ENCODE measurements at places on chromosomes 16 and 17.

DNA sequence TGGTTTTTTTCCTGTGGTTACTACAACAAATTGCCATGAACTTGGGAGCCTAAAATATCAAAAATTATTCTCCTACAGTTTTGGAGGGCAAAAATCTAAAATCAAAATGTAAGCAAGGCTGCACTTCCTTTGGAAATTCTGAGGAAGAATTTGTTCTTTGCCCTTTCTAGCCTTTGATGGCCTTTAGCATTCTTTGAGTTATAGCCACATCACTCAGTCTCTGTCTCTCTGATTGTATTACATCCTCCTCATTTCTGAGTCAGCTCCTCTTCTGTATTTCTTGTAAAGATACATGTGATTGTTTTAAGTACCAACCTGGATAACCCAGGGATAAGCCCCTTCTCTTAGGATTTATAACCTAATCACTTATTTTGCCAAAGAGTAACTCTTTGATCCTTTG lies 282.0 kb downstream of the BCAS3 start:
- no peak for DNase-seq

- DNase-seq = no peak
These were observed 101.2 kb downstream of the ZNF423 start for GRCh38 chr16:49754495-49755312.

GRCh38 chr16:59459806-59460205 lies 725.7 kb upstream of the GOT2 start:
- DNase-seq = no peak

DNA sequence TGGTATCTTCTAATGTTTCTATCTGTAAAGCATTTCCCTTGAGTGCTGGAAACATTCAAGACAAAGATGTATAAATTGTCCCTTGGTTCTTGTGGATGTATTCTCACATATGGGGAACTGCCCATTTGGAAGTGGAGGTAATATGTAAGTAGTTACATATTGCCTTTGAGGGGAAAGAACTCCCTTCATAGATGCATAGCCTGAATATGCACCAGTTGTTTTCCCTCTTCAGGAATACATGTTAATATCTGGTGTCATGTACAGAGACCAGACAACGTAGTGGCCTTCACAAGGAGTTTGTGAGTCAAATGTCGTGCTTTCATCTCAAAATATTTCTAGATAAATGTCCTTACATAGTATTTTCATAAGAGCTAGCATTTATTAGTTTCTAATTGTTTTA lies 213.5 kb downstream of the BCAS3 start:
- no peak for DNase-seq

DNA sequence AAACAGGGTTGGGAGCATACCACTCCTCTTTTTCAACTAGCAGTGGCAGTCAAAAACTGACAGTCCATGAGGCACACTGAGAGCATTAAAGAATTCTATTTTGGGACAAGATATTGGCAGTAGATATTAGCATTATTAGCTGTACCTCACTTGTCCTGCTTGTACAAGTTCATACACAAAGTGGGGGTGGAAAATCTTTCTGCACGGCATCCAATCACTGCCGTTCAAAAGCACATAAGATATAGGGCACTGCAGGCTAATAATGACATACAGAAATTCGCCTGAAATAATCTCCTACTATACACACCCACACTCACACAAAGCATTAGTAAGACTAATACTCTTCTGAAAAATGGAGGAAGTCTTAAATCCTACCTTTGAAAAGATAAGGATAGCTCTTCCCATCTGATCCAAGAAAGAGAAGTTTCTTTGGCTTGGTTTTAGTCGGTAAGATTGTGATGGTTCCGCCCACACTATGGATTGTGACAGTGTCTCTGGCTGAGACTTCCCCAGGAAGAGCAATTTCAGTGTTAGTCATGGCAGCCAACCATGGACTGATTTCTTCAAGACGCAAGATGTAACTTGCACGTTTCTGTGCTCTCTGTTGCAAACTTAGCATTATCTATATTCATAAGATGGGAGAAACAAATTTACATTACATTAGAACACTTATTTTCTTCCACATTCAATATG lies 40.6 kb upstream of the ARL6IP1 start:
- no peak for DNase-seq

DNA sequence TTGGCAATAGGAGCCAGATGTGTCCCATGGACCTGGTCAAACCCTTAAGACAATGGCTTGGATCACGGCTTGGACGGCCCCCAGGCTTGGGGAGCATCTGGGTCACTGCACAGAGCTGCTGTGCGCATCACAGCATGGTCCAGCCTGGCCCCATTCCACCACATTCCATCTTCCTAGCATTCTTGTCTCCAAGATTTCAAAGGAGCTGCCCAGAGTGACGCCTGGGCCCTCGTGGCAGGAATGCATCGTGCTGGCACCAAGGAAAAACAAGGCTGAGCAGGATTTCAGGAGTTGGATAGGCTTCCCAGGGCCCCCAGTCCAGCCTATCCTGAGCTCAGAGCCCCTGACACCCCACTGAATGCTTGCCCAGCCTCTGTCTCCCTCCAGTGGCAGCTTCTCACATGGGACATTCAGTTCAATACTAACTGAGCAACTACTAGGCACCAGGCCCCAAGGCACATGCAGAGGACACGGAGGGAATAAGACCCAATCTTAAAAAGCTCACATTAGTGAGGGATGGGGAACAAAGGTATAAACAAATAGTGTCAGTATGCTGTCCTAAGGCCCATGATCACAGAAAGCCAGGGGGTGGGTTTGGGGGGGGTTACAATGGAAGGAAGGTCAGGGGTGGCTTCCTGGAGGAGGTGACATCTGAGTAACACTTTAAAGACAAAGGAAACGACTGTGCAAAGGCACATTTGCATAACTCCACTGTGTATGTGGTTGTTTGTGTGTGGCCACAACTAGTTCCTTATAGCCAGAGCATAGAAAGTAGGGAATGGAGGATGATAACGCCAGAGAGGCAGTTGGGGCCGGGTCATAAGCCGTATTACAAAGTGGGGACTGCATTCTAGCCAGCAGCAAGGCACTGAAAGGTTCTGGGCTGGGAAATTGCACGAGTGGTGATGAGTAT lies 34.1 kb downstream of the TK2 start:
- DNase-seq = peak; percentile 47

GRCh38 chr16:29710227-29711219 lies 31.5 kb downstream of the QPRT start:
- DNase-seq = peak; percentile 92

DNA sequence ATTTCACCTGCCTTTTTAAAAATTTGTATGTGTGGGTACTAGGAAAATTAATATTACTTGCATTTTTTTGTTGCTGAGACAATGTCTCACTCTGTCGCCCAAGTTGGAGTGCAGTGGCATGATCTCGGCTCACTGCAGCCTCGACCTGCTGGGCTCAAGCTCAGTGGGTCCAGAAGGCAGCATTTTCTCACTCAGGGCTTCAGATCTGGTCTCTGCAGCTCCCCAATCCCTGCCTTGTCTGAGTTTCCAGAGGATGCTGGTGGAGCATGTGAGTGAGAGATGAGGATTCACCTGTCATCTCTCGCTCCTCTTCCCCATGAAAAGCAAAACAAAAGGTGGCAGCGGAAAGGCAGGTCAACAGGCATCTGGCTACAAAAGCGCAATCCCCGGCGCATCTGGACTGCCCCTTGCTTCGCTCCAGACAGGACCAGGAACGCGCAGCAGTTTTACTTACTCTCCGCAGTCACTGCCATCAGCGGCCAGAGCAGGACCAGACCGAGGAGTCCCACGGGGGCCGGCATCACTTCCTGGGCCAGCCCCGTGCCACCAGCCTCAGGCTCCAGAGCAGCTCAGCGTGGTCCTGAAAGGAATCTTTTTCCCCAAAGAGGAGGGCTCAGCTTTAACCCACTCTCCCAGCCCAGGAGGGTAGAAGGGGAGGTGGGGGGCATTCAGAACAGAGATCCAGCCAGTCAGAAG lies 59.9 kb downstream of the LITAF start:
- DNase-seq = no peak

DNA sequence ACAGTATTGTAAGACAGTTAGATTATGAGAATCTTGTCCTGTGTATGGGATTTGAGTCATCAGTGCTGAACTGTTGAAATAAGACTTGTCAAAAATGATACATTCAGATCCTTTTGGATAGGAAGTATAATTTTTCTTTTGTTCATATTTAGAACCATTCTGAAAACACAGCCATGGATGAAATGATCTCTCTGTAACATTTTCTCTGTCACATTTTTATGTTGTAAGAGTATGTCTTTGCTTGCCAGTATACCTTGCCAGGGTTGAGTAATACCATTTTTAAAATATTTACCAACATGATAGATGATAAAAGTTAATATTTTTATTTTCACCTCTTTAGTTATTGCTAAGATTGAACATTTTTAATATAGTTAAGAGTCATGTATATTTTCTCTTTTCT lies 45.0 kb downstream of the NSRP1 start:
- DNase-seq = no peak

GRCh38 chr17:62919388-62919787 lies 46.6 kb upstream of the TANC2 start:
- no peak for DNase-seq
